ENCODE measurements at places on chromosomes 7 and 10.

- DNase-seq, result no peak
Observed at GRCh38 chr7:15571301-15571878, 9.6 kb upstream of the AGMO start.

- no peak for DNase-seq
Observed at GRCh38 chr10:123622381-123622780, 43.8 kb upstream of the GPR26 start.

DNA sequence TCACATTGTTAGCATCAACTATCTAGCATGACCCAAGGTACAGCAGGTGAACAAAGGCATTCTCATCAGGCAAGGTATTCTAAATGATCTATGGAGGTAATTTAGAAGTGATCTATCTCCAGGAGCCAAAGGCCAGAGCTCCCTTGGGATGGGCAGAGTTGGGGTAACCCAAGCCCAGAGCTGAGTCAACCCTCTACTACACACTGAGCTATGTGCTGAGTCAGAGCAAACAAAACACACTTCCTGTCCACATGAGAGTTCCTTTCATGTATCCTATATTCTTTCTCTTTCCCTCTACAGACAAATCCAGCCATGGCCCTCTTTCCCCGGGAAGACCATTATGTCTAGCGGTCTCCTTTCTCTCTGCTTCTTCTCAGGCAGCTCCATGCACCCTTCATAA lies 68.2 kb upstream of the AGK start:
- no peak for DNase-seq

- no peak for DNase-seq
Observed at GRCh38 chr7:117942780-117943179, 69.5 kb upstream of the CTTNBP2 start.

GRCh38 chr10:106609470-106610266 lies 554.8 kb downstream of the SORCS1 start:
- DNase-seq, result no peak

DNA sequence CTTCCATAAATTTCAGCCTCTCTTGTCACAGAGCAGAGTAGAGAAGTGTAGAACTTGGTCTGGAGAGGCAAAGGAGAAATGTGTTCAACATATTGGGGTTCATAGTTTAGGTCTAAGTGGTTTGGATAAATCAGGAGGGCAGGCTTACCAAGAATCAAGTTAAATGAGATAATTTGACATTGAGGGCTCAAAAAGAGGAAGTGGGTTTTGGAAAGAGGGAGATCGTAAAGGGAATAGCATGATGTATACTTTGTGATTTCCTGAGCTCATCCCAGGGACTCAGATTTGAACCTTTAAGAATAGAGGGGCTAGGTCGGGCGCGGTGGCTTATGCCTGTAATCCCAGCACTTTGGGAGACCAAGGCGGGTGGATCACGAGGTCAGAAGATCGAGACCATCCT lies 34.7 kb upstream of the NPY start:
- DNase-seq, result no peak

DNA sequence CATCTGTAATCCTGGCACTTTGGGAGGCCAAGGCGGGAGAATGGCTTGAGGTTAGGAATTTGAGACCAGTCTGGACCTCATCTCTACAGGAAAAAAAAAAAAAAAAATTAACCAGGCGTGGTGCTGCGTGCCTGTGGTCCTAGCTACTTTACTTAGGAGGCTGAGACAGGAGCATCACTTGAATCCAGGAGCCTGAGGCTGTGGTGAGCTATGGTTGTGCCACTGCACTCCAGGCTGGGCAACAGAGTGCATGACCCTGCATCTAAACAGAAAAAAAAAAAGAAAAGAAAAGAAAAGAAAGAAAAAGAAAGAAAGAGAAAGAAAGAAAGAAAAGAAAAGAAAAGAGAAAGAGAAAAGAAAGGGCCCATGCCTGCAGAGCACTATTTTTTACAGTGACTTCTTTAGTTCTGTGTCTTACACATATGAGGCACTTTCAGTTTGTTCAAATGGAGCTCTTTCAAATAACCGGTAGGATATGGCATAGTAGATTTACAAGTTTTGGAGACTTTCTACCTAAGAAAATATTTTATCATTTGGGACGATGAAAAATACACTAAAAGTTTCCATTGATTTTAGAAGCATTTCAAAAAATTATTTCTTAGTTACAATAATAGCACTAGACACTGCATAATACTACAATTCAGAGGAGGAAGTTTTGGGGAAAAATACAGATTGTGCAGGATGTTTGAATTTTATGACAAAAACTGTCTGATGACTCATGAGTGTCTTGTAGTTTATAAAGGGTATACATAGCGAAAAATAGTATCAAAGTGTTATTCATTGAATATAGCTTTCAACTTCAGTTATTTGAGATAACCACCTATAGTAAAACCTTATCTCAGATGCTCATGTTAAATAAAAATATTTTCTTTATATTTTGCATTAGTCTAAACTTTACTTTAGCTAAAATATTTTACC lies 75.9 kb downstream of the MDFIC start:
- DNase-seq, result no peak

DNA sequence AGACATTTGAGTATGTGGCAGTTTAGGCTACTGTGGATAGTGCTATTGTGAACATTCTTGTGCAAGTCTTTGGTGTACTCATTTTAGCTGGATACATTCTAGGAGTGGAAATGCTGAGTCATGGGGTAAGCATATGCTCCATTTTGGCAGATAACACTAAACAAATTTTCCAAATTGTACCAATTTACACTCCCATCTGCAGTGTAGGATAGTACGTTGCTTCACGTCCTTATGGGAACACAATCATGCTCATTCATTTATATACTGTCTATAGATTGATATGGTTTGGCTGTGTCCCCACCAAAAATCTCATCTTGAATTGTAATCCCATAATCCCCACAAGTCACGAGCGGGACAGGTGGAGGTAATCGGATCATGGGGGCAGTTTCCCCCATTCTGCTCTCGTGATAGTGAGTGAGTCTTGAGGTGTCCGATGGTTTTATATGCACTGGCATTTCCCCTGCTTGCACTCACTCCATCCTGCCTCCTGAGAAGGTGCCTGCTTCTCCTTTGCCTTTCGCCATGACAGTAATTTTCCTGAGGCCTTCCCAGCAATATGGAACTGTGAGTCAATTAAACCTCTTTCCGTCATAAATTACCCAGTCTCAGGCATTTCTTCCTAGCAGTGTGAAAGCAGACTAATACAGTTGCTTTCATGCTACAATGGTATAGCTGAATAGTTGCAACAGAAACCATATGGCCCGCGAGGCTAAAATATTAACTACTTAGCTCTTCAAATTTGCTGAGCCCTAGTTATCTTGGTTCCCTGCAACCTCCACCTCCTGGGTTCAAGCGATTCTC lies 25.6 kb downstream of the RNF216 start:
- no peak for DNase-seq
